Nucleus accumbens (tissue), 56 donors: ENCODE measurements at places on chromosomes 16 and 17.

DNA sequence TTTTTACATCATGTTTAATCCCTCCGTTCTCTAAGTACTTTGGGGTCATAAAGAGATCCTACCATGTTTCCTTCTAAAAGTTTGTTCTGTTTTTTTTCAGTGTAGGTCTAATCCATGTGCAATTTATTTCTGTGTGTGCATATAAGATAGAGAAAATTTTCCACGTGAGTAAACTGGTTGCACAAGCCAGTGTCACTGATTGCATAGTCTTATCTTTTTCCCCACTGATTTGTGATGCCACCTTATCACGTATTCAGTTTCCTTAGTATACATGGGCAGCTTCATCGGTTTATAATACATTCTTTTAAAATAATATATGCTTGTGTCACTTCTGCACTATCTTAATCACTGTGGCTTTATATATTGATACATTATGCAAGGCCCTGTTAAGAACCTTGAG, 49.2 kb downstream of the MRTFB start:
- DNase-seq = no peak

GRCh38 chr17:34424814-34425491, 61.9 kb upstream of the CCL1 start:
- no peak for DNase-seq

GRCh38 chr17:80034791-80035686, 633 bp downstream of the TBC1D16 start:
- no peak for DNase-seq

- DNase-seq = no peak
Observed at GRCh38 chr17:50263331-50264262, 10.7 kb upstream of the TMEM92 start.

- DNase-seq = no peak
Observed at GRCh38 chr16:82808036-82808435, 181.3 kb downstream of the CDH13 start.

GRCh38 chr17:15103785-15104184, 161.3 kb downstream of the PMP22 start:
- DNase-seq = no peak

DNA sequence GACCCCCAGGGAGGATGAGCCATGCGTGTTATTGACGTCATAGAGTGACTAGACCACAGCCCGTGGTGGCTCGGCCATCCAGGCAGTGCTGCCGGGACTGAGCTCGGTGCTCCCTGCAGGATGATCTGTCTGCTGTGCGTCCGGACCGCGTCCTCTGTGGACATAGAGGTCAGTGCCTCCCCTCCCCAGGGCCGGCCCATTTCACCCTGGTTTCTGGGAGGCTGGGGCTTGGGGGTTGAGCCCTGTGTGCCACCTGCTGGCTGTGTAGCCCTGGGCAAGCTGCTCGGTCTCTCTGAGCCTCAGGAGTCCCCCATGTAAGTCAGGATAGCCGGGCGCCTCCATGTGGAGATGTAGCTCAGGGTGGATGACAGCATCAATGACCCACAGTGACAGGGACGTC, 8.3 kb downstream of the TSC2 start:
- no peak for DNase-seq

DNA sequence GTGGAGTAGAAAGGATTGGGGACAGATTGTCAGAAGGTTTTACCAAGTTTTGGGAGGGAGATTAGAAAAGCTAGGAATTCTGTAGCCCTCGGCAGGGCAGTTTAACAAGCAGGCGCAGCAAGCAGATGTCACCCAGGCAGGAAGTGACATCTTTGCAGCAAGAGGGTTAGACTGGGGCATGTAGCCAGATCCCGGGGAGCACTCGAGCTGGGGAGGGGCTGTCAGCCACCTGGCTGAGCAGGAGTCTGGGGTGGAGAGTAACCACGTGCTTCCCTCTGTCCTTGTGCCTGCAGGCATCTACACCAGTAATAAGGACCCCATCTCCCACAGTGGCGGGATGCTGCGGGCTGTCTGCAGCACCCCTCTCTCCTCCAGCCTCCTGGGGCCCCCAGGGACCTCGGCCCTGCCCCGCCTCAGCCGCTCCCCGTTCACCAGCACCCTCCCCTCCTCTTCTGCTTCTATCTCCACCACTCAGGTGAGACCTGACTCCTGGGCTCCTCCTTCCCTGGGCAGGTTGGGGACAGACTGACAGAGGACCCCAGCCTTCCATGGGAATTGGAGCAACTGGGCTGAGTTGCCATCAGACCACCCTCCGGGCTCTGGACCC, 12.2 kb downstream of the MLLT6 start:
- DNase-seq = no peak

GRCh38 chr17:49779739-49780231, 8.7 kb upstream of the KAT7 start:
- no peak for DNase-seq
